DMS53 (cell line): ENCODE measurements at places on chromosomes 4 and X.
A peak's percentile ranks its signal among the peaks of the same experiment; 100 is the strongest.

DNA sequence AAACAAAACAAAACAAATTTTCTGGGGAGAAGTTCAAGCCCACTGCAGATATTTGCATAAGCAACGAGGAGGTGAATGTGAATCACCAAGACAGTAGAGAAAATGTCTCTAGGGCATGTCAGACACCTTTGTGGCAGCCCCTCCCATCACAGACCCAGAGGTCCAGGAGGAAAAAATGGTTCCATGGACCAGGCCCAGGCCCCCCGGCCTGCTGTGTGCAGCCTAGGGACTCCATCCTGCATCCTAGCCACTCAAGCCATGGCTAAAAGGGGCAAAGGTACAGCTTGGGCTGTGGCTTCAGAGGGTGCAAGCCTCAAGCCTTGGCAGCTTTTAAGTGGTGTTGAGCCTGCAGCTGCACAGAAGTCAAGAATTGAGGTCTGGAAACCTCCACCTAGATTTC is 54.0 kb downstream of the LPAR4 start:
- DNase-seq, result no peak

DNA sequence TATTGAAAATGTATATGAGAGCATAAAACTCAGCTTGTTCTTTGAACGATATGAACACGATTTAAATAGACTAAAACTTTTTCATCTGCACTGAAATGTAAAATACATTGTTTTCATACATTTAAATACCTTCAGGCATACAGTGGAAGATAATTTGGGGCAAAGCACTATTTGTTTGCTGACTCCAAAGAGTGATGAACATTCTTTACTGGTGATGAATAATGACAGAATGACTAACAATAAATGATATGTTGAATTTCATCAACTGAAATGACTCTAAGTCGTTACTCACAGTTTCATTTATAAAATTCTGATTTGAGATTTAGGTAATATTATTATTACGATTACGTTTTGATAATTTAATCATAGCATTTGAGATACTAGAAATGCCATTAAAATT is 1160.1 kb downstream of the NLGN4X start:
- no peak for DNase-seq

DNA sequence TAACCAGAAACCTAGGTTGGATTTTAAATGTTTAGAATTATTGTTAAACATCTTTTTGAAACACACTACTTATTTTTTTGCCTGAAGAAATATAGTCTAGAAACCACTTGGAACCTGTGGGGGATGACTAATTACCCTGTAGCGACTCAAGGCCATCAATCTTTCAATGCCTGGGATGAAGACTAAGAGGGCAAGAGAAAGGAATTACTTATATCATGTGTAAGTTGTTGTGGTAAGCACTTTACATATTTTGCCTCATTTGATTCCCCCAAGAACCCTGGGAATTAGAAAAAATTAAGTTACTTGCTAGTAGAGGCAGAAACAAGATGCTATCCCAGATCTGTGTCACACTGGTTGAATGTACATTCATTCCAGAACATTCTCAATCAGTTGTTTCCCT is 170.9 kb upstream of the GRIA3 start:
- no peak for DNase-seq

GRCh38 chrX:105263171-105263570 is 42.7 kb upstream of the TEX13A start:
- DNase-seq, result no peak

DNA sequence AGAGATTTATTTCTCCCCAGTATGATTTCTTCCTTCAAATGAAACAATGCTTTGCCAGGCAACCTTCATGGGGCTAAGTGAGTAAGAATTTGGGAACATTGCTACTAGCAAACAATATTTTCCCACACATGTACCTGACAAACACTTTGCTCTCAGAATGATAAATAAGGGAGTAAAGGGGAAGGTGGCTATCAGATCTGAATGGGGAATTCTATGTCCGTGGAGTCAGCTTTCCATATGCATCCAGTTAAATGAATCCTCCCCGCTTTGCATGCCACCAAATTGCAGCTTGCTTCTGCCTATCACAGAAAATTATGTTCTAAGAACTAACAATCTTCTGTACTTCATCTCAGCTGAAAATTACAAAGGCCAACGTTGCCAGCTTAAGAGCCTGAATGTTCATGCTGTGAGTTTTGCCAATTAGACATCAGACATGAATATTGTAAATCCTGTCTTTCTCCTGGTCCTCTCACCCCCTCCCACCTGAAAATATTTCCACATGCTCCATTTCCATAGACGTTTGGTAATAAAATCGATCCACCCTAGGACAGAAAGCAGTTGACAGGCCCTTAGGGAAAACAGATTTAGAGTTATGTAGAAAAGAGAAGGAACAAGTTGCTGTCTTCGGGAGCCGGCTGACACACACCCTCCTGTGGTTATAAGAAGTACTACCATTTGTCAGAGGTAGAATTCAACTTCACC is 6.3 kb downstream of the MEPE start:
- DNase-seq, result peak; percentile 51

- DNase-seq, result peak; percentile 2
These were observed 195.3 kb downstream of the MAML3 start for GRCh38 chr4:139958739-139959098.

DNA sequence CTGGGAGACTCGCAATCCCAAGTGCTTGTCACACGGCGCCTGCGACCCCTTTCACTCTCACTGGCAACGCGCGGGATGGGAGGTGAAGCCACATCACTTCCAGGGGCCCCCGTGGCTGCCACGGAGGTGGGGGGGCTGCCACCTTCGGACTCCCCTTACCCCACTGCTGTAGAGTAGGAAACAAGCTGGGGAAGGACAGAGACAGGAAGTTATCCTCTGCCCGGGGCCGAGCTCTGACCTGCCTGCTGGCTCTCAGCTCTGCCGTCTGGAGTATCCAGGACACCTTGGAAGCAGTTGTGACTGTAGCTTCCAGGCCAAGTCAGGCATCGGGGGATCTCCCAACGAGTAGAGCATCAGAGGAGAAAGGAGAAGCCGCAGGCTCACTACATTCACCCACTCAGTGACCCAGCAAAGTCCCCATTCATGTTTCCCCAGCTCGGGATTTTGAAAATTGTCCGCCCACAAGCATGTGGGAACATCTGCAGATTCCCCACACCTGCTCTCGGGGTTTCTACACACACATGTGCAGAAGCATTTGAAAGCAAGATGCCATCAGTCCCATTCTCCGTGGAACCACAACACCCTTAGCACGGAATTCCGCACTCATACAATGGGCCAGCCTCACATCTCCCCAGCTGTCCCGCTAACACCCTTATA is 10.8 kb downstream of the PDZD4 start:
- DNase-seq, result peak; percentile 46

DNA sequence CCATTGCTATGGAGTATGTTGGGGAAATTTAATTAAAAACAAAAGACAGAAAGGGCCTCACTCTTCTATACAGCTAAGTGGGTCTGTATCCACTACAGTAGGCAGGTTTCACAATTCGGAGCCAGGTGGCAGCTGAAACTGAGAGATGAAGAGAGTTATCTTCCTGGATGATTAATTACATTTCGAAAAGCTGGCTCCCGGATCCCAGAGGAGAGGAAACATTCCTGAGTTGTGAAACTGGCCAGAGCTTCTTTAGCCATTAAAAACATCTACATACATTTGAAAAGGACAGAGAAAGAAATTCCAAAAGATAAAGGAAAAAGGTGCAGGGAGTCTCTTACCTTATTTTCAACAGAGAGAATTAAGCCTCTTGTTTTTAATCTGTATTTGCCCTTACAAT is 15.5 kb upstream of the PDZD4 start:
- no peak for DNase-seq

GRCh38 chr4:159725571-159725970 is 622.7 kb downstream of the RAPGEF2 start:
- peak; percentile 75 for DNase-seq

DNA sequence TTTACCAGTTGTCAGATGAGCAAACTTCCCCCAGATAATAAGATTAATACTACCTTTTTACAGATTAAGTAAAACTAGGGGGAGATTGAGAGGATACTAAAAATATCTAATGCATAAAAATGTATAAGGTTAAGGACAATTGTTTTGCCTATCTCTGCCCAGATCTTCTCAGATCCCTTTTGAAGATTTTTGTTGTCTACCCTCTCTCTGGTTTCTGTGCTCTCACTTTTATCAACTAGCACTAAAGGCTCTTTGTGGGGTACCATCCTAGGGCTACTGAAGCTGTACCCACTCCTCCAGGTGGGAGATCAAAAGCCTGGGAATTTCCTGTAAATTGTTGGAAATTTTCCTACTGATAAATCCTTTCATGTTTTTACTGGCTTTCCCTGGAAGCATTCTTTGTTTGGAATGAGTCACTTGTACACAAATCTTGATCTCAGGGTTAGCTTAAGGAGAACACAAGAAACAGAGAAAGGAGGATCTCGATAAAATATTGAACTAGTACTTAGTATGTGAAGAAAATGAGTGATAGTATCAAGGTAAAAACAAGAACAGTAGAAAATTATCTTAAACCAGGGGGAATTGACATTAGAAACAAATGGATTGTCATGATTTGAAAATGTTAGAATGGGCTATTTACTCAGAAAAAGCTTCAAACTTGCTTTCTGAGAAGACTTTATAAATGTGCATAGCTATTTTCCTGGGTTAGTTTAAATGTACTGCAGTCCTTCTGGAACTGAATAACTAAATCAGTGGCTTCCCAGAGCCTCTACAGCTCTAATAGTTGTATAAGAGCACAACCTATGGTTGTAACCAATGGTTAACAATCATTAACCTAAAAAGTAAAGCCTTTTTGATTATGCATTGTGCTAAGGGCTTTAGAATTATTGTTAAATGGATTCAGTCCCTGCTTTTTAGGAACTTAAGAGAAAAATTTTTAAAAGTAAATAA is 679.9 kb upstream of the MAGEB2 start:
- DNase-seq, result no peak

GRCh38 chrX:71579136-71579989 is 1.1 kb downstream of the GCNA start:
- DNase-seq, result no peak

GRCh38 chr4:152102436-152103000 is 341.7 kb upstream of the GATB start:
- DNase-seq, result peak; percentile 15

- DNase-seq, result no peak
These were observed 13.2 kb upstream of the TMEM165 start for GRCh38 chr4:55382488-55383003.

DNA sequence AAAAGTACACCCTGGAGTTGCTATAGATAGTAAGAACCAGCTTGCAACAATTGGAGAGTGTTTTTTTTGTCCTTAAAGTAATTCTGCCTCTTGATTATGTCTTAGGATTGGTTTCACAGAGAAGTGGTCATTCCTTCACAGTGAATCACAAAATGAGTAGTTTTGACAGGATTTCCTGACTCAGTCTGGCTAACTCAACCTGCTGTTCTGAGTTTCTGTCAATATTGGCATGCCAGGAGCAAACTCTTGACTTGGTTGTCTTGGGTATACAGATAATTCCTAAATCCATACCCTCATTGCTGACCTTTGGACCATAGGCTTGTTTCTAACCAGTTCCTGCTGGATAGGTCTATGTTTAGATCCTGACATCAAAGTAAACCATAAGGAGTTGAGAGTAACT is 9.4 kb downstream of the FHIP1A start:
- peak; percentile 89 for DNase-seq

DNA sequence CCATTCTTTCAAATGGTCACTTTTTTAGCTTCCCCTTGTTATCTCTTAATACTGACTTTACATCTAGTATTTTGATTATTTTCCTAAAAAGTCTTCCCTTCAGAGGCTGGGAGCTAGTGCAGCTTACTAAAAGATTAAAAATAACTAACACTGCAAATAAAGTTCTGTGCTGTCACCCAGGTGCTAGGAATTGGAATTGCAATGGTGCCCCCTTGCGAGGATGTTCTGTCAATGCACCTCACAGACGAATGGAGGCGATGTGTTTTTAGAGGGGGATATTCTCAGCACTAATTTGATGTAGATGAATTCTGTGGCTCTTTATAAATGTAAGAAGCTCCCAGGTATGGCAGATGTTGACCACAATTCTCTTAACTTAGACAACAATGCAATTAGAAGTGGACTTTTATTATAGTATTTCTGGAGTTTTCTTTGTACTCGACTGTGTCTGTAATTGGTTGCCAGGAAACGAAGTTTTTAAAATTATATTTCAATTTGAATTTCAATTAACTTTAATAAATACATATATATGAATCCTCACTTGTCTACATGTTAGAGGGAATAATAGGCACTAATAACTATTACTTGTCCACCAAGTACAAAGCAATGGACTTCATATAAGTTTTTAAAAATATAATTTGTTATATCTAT is 22.0 kb upstream of the SMIM31 start:
- peak; percentile 49 for DNase-seq

DNA sequence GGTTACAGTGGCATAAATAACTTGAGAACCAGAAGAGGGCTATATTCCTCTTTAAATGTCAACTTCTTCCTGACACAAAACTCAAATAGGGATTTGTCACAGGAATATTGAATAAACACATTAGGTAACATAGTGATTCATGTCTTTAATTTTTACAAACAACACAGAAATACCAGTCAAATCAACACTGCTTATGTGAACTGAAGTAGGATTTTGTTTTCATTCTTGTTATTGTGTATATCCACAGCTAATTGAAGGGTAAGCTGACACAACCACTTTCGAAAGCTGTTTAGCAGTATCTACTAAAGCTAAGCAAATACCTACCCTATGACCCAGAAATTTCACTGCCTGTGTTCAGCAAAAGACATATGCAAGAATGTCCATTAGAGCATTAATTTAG is 120.4 kb upstream of the EOLA2 start:
- no peak for DNase-seq

GRCh38 chr4:36207367-36207766 is 36.9 kb downstream of the ARAP2 start:
- DNase-seq, result no peak

DNA sequence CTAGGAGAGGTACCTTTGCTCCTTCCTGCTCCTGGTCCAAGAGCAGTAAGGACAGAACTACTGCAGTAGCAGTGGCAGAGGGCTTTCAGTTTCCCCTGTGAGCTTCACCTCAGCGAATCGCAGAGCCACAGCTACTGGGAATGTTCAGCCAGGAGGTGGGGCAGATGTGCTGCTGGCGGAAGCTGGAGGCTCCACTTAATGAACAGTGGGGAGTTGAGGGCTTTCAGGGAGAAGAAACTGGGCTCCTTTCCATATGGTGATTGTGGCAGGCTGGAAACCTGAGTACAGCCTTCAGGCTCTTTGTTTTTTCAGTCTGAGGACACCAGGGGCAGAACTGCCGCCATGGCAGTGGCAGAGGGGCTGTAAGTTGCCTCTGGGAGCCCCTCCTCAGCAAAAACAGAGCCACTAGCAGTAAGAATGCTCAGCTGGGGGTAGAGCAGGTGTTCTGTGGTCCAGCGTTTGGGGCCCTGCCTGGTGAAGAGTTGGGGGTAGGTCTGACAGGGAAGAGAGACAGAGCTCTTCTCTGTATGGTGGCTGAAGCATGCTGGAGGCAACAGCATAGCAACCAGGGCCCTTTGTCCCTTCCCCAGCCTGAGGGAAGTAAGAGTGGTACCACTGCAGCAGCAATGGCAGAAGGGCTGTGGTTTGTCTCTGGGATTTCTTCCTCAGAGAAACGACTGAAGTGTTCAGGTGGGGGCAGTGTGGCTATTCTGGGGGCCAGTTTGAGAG is 106.0 kb upstream of the GRXCR1 start:
- DNase-seq, result no peak

DNA sequence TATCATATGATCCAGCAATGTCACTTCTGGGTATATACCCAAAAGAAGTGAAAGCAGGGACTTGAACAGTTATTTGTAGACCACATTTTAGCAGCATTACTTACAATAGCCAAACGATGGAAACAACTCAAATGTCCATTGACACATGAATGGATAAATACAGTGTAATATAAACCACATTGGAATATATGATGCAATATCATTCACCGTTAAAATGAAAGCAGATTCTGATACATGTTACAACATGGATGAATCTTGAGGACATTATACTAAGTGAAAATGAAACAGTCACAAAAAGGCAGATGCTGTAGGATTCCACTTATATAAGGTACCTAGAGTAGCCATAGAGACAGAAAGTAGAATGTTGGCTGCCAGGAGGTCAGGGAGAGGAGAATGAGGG is 130.5 kb upstream of the SMAD1 start:
- DNase-seq, result no peak
